Stimulated activated CD8-positive, alpha-beta memory T cell treated with anti-CD3 and anti-CD28 coated beads, Interleukin-15, amount 100 ng/mL, for 1 hour (primary cell): ENCODE measurements at places on chromosomes 3 and 15.

DNA sequence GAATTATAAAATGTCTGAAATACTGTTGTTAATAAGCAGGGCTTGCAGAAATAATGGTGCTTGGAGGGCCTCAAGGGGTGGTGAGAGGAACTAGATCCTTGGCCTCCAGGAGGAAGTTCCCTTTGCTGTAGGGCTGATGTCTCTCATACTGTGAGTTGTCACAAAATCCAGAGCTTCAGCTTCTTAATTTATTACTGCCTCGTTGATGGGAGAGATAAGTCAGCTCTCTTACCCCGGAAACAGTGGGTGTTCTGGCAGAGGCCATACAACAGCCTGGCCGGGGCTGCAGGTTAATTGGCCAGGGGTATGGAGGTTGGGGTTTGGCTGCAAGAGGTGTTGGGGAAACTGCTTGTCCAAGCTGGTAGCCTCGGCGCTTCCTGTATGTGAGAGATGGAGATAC, 15.5 kb downstream of the MAPKAPK3 start:
- DNase-seq = no peak

DNA sequence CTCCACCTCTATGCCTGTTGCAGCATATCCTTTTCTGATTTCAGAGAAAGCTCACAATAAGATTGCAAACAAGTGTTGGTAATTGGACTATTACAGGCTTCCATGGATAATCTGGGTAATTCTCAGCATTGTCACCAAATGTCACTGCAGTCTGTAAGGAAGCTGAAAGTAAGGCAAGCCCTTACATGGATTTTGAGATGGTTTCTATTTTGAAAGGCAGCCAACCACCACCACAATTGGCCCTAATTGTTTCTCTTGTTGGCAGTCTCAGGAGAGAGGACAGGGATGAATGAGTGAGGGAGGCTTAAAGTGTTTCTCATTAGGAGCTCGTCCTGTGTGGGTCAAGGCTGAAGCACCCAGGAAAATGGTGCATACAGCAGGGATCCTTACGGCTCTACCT, 879.9 kb downstream of the TUSC7 start:
- no peak for DNase-seq

DNA sequence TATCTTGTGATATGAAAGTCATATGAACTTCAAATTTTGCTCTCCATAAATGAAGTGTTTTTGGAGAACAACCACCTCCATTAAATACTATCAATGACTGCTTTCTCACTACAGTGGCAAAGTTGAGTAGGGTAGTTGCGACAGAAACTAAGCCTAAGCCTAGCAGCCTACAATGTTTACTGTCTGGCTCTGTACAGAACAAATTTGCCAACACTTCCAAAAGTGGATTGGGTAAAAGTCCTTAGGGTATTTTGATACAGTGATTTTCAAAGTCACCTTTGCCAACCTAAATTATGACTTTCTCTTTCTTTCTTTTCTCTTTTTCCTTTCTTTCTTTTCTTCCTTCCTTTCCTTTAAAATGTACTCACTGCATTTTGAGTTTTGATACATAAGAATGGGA, 142.6 kb downstream of the PLCL2 start:
- no peak for DNase-seq

DNA sequence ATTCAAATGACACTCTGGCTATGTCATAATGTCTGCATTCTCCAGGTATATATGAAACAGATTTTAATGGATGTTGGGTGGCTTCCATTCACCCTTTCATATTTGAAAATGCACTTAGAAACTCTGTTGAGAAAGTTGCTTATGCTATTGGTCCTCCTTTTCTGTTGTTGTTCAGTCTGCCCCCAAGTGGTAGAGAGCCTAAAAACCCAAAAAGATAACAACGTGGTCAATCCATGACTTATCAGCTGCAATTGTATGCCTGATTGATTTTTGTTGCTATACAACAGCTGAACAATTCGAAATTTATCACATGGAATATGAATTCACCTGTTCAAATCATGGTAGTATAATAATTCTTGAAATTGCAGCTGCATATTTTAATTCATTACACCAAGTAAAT, 279.8 kb downstream of the ROBO2 start:
- no peak for DNase-seq

DNA sequence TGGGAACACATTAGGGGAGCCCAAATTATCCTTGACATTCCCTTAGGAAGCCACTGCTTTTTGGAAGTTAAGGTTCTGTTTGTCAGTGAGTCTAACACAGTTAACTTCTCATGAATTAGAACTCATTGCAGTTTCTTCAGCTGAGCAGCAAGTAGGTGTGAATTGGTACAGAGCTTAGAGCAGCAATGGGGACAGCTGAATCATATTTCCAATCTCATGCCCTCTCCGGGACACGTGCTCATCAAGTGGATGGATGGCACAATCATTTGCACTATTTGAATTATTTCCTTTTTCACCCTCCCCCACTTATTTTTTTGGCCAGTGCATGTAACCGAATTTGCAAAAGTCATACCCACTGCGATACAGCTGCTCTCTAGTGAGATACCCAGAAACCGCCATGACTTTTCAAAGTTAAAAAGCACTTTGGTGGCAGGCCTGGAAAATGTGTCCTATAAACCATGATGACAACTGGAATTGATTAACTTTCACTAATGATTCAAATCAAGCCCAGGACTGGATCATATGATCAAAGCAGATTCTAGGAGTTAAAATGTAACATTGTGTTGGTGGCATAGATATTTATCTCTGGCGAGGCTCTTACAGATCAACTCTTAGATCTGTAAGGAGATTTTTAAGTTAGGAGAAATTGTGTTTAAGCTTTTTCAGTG, 76.4 kb downstream of the EBLN2 start:
- no peak for DNase-seq

DNA sequence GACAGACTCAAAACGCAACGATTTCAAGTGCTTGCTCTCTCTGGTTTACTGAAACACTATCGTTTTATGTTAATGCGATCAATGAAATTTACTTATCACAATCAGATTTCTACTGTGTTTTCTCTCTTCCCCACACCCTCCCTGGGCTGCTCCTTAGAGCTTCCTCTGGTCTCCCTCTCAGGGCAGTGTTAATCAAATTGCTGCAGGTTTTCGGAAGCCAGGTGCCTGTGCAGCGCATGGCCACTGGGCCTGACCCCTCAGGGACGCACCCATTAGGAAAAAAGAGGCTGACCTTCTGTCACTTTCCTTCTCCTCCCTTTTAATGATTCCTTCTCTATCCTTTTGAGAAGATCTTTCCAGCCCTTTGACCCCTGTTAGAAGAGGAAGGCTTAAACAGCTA, 134.5 kb upstream of the ONECUT1 start:
- no peak for DNase-seq

GRCh38 chr15:80887148-80887547, 102.5 kb downstream of the MESD start:
- no peak for DNase-seq

DNA sequence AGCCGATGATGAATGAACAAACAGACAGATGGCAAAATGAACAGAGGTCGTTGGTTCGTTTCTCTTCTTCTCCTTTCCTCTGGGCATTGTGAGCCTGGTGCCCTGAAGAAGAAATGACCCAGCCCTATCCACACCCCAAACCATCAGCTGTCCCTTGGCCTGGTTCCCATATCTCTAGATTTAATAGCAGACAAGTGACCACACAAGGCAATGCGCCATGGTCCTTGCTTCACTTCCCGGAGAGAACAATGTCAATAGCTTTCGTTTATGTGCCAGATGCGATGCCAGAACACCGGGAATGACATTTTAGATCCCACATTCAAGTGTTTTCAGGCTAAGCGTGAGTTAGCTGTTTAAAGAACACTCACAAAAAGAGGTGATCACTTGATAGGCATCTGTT, 17.7 kb downstream of the POC1A start:
- no peak for DNase-seq

DNA sequence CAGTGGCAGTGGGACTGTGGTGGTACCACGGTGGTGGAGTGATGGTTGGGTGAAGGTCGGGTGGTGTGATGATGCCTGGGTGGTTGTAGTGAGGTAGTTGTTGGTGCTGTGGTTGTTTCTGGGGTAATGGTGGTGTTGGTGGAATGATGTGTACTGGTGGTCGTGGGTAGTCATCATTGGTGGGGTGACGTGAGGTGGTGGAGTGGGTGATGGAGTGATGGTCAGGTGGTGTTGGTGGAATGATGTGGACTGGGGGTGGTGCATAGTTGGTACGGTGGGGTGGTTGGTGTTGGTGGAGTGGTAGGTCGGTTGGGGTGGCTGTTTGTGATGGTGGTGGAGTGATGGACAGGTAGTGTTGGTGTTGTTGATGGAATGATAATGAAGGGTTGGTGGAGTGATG, 87.1 kb downstream of the PDCD6IP start:
- DNase-seq = no peak

DNA sequence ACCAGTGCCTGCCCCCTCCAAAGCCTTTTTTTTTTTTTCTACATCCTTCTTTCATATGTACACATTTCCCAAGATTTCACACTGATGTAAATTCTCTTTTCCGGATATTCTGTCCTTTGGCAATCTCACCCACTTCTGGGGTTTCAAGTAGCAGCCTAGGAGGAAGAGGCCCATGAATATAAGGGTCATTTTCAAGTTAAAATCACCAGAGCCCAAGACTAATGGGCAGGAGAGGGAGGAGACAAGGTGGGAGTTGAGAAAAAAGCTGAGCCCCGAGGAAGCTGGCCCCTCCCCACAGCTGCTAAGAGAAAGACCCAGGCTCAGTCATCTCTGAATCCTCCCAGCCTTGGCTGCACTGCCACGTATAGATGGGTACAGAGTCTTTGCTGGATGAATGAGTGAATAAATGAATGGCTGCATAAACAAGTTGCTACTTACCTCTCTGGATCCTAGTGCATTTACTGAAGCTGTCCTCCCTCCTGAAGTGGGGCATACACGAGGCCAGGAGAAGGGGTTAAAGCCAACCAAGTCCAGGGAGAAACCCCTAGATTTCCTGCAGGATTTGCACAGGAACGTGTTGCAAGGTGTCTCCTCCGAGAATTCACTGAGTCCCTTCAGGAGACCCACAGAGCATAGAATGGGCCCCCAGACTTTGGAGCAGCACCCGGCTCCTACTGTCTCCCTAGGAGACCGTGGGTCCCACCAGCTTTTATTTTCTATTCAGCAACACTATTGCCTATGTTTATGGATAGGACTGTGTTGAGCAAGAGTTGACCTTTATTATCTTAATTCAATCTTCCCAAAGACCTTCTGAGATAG, 100.8 kb upstream of the LIPC start:
- no peak for DNase-seq

- DNase-seq = no peak
Observed at GRCh38 chr3:184031187-184031792, at the start of gene HTR3D. Gene HTR3D, plus strand, starts transcription at chr3:184031742. Its CDS starts 0 bp downstream, at chr3:184031742.

DNA sequence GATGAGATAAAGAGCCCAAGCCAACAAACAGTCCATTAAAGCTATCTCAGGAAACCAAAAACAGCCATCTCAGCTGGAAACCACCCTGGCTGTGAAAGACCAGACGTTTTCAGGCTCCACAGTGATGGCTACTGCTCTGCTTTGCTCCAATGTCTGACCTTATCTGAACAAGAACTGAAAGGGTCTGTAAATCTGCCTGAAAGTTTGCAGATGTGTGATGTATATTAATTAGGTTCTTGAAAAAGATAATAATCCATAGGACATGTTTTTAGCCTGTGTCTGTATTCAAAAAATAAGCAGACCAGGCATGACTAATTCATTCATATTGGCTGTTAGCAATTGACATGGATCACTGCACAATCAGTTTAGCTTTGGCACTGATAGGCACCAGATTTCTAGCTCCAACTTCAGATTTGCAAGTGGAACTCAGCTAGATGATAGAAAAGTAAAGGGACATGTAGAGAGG, 611.4 kb upstream of the NAALADL2 start:
- DNase-seq = no peak

DNA sequence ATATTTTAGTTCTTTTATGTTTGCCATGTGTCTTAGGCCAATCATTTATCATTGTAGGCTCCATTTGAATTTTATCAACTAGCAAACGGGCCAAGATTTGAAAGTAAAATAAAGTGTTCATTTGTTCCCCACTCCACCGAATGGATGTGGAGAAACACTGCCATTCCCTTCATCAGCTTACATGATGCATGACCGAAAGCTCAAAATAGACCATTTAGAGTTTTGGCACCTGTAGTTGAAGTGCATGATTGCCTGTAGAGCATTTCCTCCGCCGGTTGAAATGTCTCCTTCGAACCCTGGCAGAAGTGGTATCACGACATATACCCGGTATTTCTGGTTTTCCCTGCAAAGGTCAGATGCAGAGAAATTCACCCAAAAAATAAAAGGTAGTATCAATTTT, 165.6 kb downstream of the PLD1 start:
- no peak for DNase-seq

- no peak for DNase-seq
Observed at GRCh38 chr3:148758303-148758884, 60.7 kb downstream of the AGTR1 start.

DNA sequence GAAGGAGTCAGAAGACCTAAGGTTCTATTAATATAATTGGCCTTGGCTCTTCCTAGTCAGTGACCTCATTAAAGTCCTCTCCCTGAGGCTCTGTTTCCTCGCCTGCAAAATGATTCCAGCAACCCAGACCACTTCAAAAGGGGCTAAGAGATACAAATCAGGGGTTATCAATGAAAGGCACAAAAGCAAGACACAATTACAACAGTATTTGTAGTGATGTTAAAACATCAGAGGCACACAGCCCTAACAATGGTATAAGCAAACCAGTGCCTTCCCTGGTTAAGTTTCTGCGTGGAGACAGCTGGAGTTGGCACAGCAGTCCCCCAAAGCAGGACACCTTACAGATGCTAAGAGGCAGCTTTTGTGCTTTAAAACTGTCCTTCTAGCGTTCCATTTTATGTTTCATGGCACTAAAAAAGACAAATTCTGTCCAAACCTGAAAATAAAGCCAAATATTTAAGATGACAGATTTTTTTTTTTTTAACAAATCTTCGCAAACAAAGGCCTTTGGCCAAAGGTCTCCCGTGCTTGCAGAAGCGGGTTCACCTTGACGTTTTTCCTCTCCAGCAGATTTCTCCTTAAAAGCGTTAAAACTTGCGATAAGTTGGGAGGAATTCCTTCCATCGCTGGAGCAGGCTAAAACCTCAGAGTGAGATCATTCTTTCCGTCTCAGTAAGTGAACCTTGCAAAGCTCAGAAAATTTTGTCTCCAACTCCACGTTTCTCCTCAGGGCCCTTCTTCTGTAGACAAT, 999 bp downstream of the ZNF280D start:
- DNase-seq = no peak

GRCh38 chr3:16534640-16535262, 21.3 kb upstream of the RFTN1 start:
- no peak for DNase-seq

- no peak for DNase-seq
Observed at GRCh38 chr15:68644083-68644904, 65.5 kb downstream of the CORO2B start.

GRCh38 chr15:67311731-67312130, 57.1 kb downstream of the IQCH start:
- no peak for DNase-seq

DNA sequence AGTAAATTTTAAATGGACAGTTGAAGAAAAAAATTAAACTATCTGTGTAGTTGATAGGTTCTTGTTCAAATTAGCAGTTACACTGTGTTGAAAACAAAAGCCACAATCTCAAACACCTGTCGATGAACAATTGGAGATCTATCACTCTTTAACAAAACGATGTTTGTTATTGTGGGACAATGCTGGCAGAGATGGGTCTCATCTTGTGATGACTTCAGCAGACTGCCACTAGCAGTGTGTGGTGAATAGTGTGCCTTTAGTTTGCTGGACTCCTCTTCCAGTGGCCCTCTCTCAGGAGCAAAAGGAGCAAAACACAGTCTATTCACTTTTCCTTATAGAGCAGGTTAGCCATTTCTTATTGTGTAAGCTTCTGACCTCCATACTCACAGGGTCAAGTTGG, 14.7 kb upstream of the TRIM59 start:
- no peak for DNase-seq
